SJSA1 (cell line): ENCODE measurements at places on chromosomes 1 and 21. TPM values are rescaled to one million over a fixed set of nuclear protein-coding genes. Genes with fewer than 3 reads are reported as not detected.
A peak's percentile ranks its signal among the peaks of the same experiment; 100 is the strongest.

GRCh38 chr1:214523124-214523824 is 28.1 kb downstream of the PTPN14 start:
- H3K27ac ChIP-seq: no peak overlapping the region
- H3K27me3 ChIP-seq: no peaks in the 10 kb centered on the region
- no peak overlapping the region for H3K4me3 ChIP-seq
- peaks cover 3% of the 10 kb centered on the region; the same call in 1 of the 2 replicates for H3K36me3 ChIP-seq

Gene COL8A2
- total RNA-seq: 1.1 and 1.2 TPM in 2 replicates

- DNase-seq: no peak
- H3K4me3 ChIP-seq: no peak overlapping the region
- no peak overlapping the region for H3K27ac ChIP-seq
- peaks cover 59% of the 10 kb centered on the region for H3K27me3 ChIP-seq
- no peaks in the 10 kb centered on the region for H3K4me1 ChIP-seq
- H3K36me3 ChIP-seq: no peaks in the 10 kb centered on the region
These were observed 58.1 kb downstream of the CASZ1 start for GRCh38 chr1:10738061-10739058.

Gene TFAP2E
- not detected in 2 replicates for total RNA-seq

Gene SPRR1A
- not detected in 2 replicates for total RNA-seq

- no peak overlapping the region for H3K4me3 ChIP-seq
- H3K4me1 ChIP-seq: no peaks in the 10 kb centered on the region
- H3K27me3 ChIP-seq: no peaks in the 10 kb centered on the region
- DNase-seq: no peak
- H3K36me3 ChIP-seq: no peaks in the 10 kb centered on the region
- no peak overlapping the region for H3K27ac ChIP-seq
These were observed 75.2 kb downstream of the FMO4 start for GRCh38 chr1:171389171-171389570.

DNA sequence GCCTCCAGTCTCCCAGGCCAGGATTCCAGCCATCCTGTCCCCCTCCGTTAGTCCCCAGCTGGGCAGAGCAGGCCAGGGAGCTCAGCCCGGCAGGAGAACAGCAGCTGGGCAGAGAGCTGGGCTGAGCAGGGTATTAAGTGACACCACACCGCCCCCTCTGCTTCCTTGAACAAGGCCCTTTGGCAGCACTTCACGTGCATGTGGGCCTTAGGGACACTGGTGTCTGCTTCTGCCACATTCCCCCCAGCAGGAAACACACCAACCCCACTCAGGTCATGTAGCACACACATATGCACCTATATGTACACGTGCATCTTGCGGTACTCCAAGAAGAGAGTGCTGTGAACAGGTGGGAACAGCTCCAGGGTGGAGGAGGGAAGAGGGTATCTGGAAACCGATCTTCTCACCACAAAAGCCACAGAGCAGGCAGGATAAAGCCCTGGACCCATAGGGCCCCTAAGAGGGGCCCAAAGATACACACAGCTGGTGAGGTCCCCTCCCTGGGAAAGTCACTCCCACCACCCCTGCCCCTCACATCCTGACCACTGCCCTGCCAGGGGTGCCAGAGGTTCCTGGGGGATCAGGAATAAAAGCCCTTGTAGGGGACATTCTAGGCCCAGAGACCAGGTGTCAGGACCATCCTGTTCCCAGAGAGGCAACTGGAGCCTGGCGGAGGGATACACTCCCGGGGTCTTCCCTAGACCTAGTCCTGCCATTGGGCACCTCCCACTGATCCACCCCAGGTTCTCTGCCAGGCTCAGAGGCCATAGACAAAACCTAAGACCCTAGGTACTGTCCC is 4.5 kb downstream of the EPHA2 start:
- peaks cover 84% of the 10 kb centered on the region for H3K36me3 ChIP-seq
- H3K27ac ChIP-seq: peak overlapping the region; percentile 36; the same call in 1 of the 2 replicates
- DNase-seq: no peak
- peaks cover 73% of the 10 kb centered on the region for H3K4me1 ChIP-seq
- H3K27me3 ChIP-seq: no peaks in the 10 kb centered on the region

DNA sequence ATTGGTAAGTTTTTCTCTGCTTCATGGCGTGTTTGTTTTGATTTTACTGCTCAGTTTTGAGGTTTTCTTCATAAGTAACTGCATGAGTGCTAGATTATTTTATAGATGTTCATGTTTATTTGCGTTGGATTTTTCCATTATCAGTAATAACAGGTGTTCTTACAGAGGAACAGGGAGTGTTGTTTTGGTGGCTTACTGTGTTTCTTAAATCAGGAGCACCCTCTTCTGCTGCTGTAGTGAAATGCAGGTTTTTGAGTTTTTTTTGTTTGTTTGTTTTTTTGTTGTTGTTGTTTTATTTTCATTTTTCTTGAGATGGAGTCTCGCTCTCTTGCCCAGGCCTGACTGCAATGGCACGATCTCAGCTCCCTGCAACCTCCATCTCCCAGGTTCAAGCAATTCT is 32.6 kb downstream of the CTBS start:
- no peak overlapping the region for H3K4me3 ChIP-seq
- peaks cover 12% of the 10 kb centered on the region for H3K4me1 ChIP-seq

DNA sequence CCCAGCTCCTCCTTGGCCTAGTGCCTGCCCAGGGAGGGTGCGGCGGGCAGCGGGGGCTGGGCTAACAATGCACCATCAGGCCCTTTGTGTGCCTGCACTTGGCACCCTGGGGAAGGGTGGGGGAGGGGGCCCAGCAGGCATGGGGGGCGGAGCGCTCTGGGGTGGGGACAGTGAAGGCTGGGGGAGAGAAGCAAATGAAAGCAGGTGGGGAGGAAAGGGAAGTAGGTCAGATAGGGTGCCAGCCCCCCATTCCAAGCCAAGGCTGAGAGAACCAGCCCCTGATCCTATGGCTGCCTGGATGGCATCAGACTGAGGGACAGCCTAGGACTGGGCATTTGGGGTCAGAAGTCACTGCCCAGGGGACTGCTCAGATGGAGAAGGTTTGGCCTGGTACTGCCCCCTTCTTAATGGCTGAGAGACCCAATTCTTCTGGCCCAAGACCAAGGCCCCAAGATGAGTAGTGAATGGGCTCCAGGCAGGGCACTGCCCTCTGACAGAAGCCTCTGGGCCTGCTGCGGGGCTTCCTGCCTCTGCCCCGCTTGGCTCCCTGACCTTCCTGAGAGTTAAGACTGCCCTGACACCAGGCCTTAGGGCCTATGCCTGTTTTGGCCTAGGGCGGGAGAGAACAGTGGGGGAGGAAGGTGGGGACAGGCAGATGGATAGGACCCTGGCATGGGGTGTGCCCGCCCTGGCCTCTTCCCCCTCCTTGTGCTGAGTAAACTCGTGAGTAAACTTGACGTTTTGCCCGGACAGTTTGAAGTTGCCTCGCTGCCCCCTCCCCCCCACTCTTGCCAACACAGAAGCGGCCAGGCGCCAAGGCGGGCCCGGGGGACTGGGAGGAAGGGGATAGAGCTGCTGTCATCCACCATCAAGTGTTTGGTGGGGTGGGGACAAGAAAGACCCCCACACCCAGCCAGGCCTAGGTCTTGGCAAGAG is 2.7 kb downstream of the ZBTB7B start:
- no peaks in the 10 kb centered on the region for H3K36me3 ChIP-seq
- H3K4me1 ChIP-seq: peaks cover 15% of the 10 kb centered on the region
- H3K27ac ChIP-seq: no peak overlapping the region
- DNase-seq: no peak
- no peak overlapping the region for H3K4me3 ChIP-seq
- H3K27me3 ChIP-seq: no peaks in the 10 kb centered on the region

GRCh38 chr21:33794596-33794995 is 121.0 kb downstream of the ATP5PO start:
- DNase-seq: no peak
- H3K27me3 ChIP-seq: no peaks in the 10 kb centered on the region
- H3K4me1 ChIP-seq: no peaks in the 10 kb centered on the region
- H3K36me3 ChIP-seq: peaks cover 46% of the 10 kb centered on the region

DNA sequence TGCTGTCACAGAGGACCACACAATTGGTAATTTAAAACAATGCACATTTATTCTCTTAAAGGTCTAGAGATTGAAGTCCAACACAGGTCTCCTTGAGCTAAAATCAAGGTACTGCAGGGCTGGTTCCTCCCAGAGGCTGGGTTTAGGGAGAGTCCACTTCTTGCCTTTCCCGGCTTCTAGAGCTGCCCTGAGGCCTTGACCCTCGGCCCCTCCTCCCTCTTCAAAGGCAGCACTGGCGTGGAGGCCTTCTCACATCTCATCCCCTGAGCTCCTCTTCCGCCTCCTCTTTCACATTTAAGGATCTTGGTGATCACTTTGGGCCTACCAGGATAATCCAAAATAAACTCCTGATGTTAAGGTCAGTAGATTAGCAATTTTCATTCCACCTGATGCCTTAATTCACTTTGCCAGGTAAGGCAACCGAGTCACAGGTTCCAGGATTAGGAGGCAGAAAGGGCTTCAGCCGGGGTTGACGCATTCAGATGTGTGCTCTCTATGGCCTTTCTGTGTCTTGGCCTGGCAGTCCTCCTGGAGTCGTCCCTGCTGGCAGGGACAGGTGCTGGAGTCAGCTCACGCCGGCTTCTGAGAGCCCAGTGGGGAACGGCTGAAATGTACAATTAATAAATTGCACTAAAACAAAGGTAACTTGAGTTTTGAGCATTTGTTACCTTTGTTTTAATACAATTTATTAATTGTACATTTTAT is 61.2 kb upstream of the ABCG1 start:
- no peak overlapping the region for H3K4me3 ChIP-seq
- no peak overlapping the region for H3K27ac ChIP-seq
- DNase-seq: no peak
- H3K4me1 ChIP-seq: peaks cover 6% of the 10 kb centered on the region

- H3K36me3 ChIP-seq: no peaks in the 10 kb centered on the region
- no peaks in the 10 kb centered on the region for H3K4me1 ChIP-seq
- peaks cover 22% of the 10 kb centered on the region for H3K27me3 ChIP-seq
- H3K27ac ChIP-seq: no peak overlapping the region
These were observed 56.0 kb upstream of the CASZ1 start for GRCh38 chr1:10852486-10852885.

Gene RSPO1
- total RNA-seq: not detected in 2 replicates

Gene PDZK1IP1
- total RNA-seq: not detected in 2 replicates

DNA sequence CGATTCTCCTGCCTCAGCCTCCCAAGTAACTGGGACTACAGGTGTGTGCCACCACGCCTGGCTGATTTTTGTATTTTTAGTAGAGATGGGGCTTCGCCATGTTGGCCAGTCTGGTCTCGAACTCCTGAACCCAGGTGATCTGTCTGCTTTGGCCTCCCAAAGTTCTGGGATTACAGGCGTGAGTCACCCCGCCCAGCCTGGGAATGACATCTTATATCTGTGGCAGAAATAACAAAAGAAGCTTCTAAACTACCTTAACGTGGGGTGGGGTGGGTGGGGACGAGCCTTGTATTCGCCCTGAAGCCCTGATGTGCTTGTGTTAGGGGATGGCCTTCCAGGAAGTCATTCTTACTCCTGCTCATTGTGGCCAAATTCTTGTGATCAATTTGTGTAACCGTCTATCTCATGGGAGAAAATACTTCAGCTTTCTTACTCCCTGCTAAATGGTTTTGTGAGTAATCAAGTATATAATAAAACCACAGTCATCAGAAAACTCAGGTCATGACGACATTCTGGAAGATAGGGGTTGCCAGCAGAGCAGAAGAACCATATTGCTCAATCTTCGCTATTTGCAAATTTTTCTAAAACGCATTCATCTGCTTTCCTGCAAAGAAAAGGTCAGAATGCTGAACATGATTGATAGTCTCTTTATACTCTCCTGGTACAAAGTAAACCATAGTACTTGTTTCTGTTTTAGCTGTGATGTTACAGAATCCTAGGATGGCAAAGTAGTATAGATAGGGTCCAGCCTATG is 63.2 kb downstream of the DIRAS3 start:
- H3K27ac ChIP-seq: no peak overlapping the region
- no peak for DNase-seq
- no peaks in the 10 kb centered on the region for H3K36me3 ChIP-seq
- no peaks in the 10 kb centered on the region for H3K27me3 ChIP-seq
- 0 out of 2 replicates have a peak, but pooled peaks cover 4% of the 10 kb centered on the region for H3K4me1 ChIP-seq
- H3K4me3 ChIP-seq: no peak overlapping the region

Gene OR2L2
- total RNA-seq: not detected in 2 replicates

- H3K27ac ChIP-seq: no peak overlapping the region
- no peak for DNase-seq
- H3K36me3 ChIP-seq: no peaks in the 10 kb centered on the region
- H3K4me1 ChIP-seq: no peaks in the 10 kb centered on the region
- no peak overlapping the region for H3K4me3 ChIP-seq
These were observed 8.8 kb upstream of the COG2 start for GRCh38 chr1:230633469-230633868.

DNA sequence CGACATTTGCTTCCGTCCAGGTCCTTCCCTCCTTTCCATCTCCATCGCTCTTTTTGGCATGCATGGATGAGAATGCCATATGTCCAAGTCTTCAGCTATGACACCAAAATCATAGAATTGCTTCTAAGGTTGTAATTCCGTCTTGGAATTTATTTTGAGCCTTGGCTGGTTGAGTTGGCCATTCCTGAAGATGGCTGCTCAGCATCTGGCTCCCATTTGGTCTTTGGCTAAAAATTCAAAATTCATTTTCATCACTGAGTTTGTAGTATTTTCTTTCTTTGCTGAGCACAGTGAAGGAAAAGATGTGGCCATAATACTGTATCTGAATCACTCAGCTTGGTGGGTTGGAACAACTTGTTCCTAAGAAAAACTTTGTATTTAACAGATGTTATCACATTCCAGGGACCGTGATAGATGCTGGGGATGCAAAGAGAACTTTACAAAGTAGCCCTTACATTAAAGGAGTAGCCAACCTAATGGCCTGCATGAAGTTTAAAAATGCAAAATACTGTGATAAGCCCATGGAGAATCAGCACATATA is 15.6 kb downstream of the JUN start:
- no peaks in the 10 kb centered on the region for H3K36me3 ChIP-seq
- no peak for DNase-seq
- no peak overlapping the region for H3K27ac ChIP-seq
- H3K4me3 ChIP-seq: no peak overlapping the region
- H3K27me3 ChIP-seq: no peaks in the 10 kb centered on the region

Gene PTPRC
- total RNA-seq: not detected in 2 replicates

Gene CYP4A22
- total RNA-seq: not detected in 2 replicates

DNA sequence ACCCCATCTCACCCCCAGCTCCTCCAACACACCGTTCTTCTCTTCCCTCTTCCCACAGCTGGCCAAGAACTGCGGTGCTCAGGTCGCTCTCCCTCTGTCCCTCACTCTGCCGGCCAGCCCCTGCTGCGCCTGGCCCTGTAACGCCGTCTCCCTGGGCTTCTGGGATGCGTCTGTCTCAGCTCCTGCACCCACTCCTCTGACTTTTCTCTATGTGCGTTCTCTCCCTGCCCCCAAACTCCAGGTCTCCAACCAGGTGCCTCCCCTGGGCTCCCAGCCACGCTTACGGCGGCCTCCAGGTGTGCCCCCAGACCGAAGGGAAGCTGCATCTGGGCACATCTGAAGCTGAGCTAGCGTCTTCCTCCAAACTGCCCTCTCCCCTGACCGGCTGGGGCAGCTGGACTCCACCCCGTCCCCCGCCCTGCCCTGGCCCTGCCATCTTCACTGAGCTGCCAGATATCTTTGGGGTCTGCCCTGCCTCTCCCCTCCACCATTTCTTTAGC is 2.6 kb downstream of the KRTAP10-12 start:
- H3K4me1 ChIP-seq: no peaks in the 10 kb centered on the region
- no peaks in the 10 kb centered on the region for H3K36me3 ChIP-seq
- no peak overlapping the region for H3K27ac ChIP-seq
- DNase-seq: no peak

Gene HSPA6
- 0.06 and 0.18 TPM in 2 replicates for total RNA-seq

Gene SLAMF8
- not detected in 2 replicates for total RNA-seq

Gene SPRR2A
- total RNA-seq: not detected in 2 replicates
